A172 (cell line): ENCODE measurements at places on chromosomes 2 and 18.
A peak's percentile ranks its signal among the peaks of the same experiment; 100 is the strongest.

DNA sequence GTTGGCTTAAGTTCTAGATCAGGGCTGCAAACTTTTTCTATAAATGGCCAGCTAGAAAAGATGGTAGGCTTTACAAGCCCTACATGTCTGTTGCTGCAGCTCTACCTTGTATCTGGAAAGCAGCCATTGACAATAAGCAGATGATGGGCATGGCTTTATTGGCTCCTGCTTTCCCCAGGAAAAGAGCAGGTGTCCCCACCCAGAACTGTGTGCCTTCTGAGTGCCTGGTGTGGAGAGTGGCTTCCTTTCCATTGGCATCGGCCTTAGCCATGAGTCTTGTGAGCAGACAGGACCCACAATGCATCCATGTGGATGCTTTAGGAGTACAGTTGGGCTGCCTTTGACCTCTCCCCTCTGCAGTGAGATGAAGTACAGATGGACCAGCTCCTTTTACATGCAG is 120.2 kb downstream of the CD8B2 start:
- no peak for DNase-seq

- peak; percentile 8 for DNase-seq
Observed at GRCh38 chr2:193373120-193373519, 1178.4 kb upstream of the TMEFF2 start.

- no peak for DNase-seq
Observed at GRCh38 chr2:233074106-233074505, 14.0 kb downstream of the INPP5D start.

- no peak for DNase-seq
Observed at GRCh38 chr2:23772056-23772455, 154.9 kb downstream of the ATAD2B start.

DNA sequence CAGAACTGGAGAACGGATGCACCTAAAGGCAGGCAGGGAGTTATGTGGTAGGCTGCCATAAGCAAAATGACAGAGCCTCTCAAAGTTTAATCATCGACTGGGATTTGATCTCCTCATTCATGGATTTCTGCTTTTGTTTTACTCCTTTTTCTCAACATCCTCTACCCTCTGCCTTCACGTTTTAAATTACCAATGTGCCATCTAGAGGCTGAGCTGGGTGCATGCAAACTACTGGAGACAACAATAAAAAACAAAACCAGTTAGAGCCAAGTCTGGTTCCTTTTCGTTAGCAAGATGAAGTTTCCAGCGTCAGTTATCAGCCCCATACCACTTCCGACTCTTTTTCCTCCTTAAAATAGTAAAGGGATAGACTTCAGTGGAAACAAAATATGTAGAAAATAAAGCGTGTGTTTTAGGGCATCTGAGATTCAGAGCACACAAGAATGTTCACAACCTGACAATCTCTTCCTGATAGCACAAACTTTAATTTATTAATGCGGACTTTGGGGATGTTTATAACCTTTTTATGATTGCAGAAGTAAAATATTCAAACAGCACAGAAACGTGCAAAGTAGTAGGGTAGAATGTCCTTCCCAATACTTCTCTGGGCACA is 117.0 kb downstream of the LAMA1 start:
- DNase-seq = peak; percentile 24

DNA sequence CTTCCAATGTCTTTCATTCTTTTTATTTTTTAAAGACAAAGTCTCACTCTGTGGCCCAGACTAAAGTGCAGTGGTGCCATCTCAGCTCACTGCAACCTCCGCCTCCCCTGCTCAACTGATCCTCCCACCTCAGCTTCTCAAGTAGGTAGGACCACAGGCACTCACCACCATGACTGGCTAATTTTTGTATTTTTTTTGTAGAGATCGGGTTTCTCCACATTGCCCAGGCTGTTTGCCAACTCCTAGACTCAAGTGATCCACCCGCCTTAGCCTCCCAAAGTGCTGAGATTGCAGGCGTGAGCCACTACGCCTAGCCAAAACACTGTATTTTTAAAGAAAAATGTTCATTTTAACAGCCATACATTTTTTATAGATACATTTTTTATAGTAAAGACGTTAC is 12.7 kb downstream of the GCKR start:
- DNase-seq = no peak

GRCh38 chr2:128365217-128365905 is 46.7 kb upstream of the HS6ST1 start:
- DNase-seq = no peak

- peak; percentile 78 for DNase-seq
Observed at GRCh38 chr2:222950638-222951285, 89.9 kb downstream of the ACSL3 start.

GRCh38 chr2:34447097-34447496 is 848.0 kb upstream of the FAM98A start:
- no peak for DNase-seq

DNA sequence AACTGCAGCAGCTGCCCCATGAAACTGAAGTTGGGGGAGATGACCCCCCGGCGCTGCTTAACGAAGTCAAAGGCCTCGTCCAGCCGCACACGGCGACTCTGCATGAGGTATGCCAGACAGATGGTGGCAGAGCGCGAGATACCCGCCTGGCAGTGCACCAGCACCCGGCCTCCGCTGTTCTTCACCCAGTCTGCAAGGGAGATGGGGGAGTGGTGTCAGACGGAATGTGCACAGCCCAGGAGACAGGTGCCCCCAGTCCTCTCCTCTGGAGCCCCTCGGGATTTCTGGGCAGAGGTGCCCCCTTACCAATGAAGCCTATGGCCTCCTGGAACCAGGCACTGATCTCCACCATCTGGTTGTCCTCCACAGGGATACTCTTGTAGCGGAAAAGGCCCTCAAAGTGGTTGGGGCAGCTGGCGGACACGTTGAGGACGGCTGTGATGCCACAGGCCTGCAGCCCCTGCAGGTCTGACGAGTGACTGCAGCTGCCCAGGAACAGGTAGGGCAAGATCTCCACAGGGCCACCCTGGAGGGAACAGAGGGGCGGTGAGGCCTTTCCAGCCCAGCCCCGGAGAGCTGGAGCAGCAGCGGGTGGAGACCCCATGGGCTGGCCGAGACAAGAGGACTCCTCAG is 1.3 kb downstream of the DUSP2 start:
- no peak for DNase-seq

GRCh38 chr2:242060212-242060835 is 190.8 kb downstream of the RTP5 start:
- peak; percentile 46 for DNase-seq

DNA sequence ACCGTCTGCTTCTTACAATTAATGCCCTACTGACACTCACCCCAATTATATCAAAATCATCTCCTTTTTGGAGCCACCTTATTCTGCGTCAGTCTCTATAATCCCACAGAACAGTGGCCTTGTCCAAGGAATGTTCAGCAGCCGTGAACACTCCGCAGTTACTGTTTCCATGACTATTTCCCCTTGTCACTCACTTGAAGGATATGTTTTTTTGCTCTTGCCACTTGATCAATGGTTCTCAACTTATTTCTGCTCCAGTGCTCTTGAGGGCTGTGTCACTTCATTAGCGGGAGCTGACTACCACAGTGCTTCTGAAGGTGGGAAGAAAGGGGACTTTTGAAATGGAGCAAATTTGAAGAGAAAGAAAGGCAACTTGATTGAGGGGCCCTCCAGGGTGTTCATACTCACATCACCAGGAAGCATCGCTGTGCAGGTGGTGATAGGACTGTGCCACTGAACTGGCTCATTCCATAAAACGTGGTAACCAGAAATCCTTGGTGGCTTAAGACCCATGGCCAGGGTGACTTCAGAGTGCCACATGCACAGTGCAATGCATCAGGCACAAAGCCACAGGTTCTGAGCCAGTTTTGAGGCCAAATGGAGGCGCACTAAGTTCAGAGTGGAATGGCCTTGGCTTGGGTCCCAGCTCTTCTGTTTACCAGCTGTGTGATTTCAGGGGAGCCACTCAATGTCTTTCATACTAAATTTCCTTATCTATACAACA is 320.6 kb upstream of the RAB12 start:
- no peak for DNase-seq

DNA sequence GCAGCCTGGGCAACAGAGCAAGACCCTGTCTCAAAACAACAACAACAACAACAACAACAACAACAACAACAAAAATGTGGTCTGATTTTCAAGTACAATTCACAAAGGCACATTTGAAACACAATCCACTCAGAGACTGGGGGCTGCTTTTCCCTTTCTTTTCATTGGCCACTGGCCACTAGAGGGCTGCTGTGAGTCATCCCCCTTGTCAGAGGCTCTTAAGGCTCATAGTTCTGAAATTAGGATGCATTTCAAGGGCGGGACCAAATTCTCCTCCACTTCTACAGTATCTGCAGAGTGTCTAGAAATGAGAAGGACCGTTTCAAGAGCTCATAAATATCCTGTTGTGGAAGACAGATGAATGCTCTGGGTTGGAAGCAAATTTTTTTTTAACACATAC is 285.4 kb downstream of the NRXN1 start:
- peak; percentile 56 for DNase-seq

DNA sequence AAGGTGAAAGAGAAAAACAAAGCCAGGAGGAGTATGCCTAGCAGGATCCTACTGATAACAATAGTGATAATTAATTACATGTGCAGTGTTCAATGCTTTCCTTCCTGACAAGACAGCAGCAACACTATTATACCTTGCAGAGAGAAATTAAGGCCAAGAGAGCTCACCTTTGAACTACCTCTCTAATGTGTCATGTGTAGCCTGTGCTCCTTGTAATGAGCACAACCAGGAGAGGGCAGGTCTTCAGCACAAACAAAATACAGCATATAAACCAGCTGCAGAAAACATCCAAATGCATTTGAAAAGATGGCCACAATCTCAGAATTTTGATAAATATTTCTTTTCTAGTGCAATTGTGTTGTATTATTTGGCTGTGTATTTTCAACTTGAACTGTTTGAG is 1425.7 kb downstream of the DSC3 start:
- DNase-seq = no peak

- DNase-seq = no peak
Observed at GRCh38 chr2:47628904-47629303, 154.0 kb upstream of the MSH6 start.

DNA sequence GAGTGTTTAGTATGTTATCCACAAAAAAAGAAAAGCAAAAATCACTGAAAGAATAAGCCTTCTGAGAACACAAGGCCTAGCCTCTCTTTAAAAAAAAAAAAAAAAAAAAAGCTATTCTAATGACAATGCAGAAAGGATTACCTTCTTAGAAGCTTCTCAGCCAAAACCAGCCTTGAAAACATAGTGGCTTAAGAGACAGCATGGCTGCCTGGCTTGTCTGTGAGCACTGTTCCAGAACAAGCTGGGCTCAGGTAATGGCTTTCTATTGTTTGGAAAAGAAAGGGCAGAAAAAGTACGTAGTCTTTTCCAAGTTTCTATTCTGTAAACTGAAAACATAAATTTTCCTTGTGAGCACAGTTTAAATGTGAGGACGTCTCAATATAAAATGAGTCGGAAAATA is 119.5 kb downstream of the MAP3K20 start:
- no peak for DNase-seq

DNA sequence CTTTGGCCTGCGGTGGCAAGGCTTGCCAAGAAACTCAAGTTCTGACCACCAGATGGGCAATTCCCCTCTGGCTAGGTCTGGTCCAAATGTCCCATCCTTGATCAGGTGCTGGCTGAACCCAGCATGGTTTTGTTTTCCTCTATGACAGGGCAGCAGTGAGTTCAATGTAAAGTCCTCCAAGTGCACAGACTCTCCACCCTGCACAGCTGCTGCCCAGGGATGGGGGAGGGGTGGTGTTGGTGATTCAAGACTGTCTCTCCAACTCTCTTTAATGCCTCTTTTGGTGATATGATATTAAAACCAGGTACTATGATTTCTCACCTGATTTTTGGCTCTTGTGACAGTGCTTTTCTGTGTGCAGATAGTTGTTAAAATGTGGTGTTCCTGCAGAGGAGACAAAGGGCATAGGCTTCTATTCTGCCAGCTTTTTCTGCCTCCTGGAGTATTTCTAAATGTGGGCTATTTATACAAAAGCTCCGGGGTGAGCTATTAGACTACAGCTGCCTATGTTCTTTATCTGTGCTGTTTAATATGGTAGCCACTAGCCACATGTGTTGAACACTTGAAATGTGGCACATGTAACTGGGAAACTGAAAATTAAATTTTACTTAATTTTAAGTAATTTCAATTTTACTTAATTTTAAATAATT is 64.0 kb upstream of the STK39 start:
- no peak for DNase-seq

DNA sequence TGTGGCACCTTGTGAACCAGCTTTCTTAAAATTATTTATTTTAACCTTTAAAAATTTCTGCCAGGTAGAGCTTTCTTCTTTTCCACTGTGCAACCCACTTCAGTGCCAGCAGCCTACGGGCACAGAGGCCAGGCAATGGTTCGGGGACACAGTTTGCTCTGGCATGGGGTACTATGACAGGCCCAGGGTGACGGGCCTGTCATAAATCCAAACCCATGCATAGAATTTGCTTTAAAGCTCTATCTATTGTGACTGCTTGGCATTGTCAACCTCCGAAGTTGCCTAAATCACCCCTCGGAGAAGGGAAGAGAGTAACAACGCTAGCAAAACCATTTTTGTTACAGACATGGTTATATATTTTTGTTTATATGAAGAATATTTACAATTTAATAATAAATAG is 1.5 kb downstream of the ODC1 start:
- no peak for DNase-seq

GRCh38 chr2:239321596-239322415 is 79.0 kb downstream of the HDAC4 start:
- no peak for DNase-seq

- peak; percentile 21 for DNase-seq
Observed at GRCh38 chr2:25714740-25715139, 41.4 kb upstream of the DTNB start.

- DNase-seq = no peak
Observed at GRCh38 chr18:78731398-78732032, 248.1 kb upstream of the SALL3 start.

- DNase-seq = peak; percentile 56
Observed at GRCh38 chr18:59902131-59902992, 2.6 kb downstream of the PMAIP1 start.

GRCh38 chr2:7758073-7758759 is 841.0 kb downstream of the RNF144A start:
- DNase-seq = no peak

DNA sequence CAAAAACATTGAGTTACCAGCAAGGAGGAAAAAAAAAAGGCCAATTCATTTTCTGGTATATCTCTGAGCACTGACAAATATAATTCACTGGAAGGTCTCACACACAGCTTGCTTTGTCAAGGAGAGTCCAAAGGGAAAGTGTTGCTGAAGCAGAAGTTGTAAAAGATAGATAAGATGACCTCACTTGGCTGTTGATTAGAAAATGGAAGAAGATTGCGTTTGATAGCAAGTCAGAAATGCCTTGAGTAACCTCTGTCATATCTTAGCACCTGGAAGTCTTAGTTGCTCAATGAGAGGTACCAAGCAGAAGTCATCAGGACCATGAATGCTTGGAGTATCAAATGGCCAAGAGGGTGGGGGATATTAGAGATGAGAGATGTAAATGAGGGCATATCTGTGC is 105.2 kb downstream of the FSHR start:
- no peak for DNase-seq

- DNase-seq = no peak
Observed at GRCh38 chr2:227499627-227500300, 27.8 kb downstream of the AGFG1 start.
